Epithelial cell of esophagus (primary cell): ENCODE measurements at places on chromosomes 2 and 18.

DNA sequence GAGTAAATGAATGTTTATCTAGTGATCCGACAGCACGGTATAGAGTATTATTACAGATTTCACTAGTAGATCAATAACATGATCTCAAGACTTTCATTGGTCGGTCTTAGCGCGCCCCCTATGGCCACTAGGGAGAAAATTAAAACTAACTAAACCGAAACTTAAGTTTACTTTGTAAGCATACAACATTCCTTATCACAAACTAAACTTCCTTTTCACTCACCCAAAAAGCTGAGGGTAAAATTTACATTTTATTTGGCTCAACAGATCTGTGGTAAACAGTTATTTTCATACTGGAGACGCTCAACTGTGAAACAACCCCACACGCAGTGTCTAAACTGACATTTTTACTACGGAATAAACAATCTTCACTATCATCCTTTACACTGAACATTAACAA, 215.6 kb upstream of the MAP2 start:
- peak; percentile 64 for DNase-seq

DNA sequence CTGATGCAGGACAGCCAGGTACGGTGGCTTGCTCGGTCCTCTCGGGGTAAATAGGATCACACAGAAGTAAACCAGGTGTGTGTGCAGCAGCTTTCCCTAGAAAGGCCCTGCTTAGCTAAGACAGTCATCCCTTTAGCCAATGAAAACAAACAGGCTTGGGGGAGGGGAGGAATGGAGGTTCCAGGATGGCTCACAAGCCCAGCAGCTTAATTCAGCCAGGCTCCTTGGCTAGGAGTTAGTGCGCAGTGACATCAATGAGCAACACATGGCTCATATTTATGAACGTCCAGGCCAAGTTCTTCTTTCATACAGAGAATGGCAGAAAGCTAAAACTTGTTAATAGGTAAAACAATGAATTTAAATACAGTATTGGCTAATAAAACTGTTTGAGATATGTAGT, 10.2 kb downstream of the IAH1 start:
- DNase-seq: no peak

GRCh38 chr2:41909584-41909983, 138.2 kb upstream of the PKDCC start:
- DNase-seq: no peak

- no peak for DNase-seq
Observed at GRCh38 chr2:27078267-27079194, at the start of gene EMILIN1. EMILIN1 (plus strand) TSS chr2:27078615; CDS start chr2:27079066, 451 bp downstream.

DNA sequence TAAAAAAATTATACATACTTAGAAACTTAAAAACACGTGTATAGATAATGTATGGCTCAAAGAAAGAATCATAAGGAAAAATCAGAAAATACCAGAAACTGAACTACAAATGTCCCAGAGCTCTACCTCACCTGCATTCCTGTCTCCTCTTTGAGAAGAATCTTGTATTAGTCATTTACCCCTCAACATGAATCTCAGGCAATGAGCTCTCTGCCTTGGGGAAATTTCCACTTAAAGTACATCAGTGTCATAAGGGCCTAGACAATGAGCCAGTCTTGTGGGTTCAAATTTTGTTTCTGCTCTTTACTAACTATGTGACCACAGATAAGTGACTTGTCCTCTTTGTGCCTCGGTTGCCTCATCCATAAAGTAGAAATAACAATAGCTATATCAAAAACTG, 40.1 kb downstream of the SCG2 start:
- DNase-seq: peak; percentile 27

DNA sequence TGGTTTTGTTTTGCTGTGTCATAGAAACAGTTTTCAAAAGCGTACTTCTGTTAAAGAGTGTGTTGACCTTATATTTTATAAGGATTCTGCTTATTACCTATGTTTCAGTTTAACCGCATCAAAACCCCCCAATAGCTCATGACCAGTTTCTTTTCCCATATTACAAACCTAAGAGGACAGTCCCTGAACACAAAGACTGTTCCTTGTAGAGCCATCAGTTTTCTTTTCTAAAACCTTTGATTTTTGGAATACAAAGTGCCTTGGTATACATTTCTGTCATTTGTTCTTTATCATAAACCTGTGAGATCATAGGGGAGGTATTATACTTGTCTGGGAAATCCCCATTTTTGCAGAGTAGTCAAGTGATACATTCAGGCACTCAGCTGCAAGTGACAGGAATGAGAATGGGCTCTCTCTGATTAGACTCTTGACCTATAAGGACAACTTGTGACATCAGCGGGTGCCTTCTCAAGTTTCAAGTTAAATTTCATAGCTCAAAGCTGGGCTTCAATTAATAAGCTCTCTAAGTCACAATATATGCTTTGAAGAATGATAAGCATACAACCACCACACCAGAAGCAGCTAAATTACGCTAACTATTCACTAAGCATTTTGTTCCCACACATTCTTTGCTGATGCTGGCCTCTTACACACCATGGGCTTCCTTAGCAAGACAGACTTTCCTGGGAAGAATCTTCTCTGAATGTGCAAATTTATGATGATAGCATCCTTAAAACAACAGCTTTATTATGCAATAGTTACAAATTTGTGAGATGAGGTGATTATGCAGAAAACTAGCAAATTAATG, 97.5 kb upstream of the CD302 start:
- peak; percentile 15 for DNase-seq

DNA sequence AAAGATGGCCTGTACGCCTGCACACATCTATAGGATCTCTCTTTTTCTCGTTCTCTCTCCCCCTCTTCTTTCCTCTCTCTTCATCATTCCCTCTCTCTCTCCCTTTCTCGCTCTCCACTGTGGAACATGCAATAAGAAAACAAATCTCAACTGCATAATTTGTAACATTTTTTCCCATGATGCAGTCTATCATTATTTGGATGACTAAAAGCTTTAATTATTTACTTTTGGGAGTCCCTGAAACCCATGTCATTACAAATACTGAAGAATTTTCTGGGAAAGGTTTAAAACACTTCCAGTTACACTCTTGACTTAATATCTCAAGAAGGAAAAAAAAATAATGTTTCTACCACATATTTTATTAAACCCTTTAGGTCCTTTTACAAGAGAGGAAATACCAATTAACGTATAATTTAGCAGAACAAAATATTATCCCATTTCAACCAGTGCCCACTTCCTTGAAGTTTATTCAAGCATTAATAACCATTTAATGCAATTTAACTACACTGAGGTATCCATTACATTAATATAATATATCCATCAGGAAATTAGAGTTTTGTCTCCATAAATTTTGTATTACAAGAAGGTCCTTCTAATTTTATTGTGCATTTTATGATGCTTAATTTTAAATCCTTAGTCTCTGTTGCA, 1615.2 kb upstream of the ACVR2A start:
- no peak for DNase-seq

- peak; percentile 50 for DNase-seq
Observed at GRCh38 chr2:70173520-70173919, 17.3 kb downstream of the C2orf42 start.

- no peak for DNase-seq
Observed at GRCh38 chr2:222360146-222360545, 61.3 kb upstream of the PAX3 start.

DNA sequence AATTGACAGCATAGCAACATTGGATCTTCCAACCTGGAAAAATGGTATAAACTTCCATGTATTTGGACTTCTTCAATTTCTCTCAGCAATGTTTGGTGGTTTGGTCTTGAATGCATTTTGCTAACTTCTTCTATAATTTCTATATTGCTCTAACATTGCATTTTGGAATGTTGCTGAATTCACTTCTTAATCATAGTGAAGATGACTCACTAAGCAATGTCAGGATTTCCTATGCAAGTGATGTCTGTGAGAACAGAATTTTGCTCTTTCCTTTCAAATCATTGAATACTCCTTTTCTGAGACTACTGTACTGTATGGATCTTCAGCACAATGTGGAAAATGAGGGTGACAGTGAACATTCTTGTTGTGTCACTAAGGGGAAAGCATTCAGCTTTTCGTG, 28.9 kb upstream of the CDH19 start:
- peak; percentile 31 for DNase-seq

GRCh38 chr2:3670376-3670775, 12.4 kb downstream of the ALLC start:
- no peak for DNase-seq

GRCh38 chr2:191298306-191298705, 53.1 kb downstream of the MYO1B start:
- no peak for DNase-seq

- DNase-seq: no peak
Observed at GRCh38 chr18:74632351-74632679, 34.6 kb downstream of the ZNF407 start.

- no peak for DNase-seq
Observed at GRCh38 chr2:74985978-74986609, 27.7 kb downstream of the POLE4 start.
